ENCODE measurements at places on chromosomes 7 and 10.

DNA sequence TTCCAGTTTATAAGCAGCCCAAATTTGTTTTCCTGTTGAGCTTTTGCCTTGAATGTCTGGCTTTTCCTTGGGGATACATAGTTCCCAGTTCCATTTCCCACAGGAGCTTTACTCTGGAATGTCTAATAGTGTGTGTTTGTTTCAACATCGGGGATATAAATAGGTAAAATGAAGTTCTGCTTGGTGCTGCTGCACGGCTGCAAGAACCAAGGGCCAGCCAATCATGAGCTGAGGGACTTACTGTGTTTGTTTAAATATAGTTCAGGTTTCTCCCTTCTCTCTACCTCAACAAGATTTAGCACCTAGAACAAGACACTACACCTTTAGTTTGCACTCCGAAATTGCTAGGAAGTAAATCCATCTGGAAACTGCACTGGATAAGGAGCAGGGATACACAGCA lies 43.9 kb downstream of the GRM8 start:
- DNase-seq, result no peak

GRCh38 chr10:72164617-72165016 lies 51.2 kb upstream of the ANAPC16 start:
- no peak for DNase-seq

DNA sequence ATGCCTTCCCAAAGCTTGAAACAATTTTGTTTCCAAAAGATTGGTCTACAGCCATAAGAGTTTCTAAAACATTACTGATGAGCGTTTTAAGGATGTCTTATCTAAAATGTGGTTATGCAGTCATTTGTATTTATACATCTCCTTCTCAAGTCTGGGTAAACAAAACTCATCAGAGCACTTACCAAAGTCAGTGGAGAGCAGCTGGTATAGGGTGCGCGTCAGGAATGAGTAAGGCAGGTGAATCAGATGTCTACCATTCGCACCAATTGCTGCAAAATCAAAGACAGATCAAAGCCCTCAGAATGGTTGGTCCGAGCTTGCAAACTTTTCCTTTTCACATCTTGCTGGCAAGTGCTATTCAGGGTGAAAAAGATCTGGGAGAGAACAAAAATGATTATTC lies 65.6 kb upstream of the FAM171A1 start:
- DNase-seq, result no peak

DNA sequence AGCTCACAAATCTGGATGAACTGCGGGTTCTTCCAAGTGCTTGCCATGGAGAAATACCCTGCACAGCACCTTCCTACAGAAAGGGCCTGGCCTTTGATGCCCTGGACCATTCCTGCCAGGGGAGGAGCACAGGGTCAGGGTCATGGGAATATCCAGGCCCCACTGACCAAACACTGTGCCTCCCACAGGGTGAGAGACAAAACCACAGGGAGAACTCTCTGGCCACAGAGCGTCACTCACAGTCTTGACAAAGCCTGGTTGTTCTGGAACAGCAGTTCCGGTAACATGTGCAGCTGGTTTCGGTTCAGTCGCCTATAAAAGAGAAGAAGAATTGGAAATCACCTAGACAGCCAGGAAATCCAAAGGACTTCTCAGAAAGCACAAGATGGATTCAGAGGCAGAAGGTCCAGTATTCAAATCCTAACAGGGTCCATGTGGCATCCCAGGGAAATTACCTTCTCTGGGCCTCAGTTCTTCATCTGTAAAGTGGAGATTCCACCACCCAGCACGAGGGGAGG lies 28.1 kb downstream of the SLIT1 start:
- no peak for DNase-seq

- no peak for DNase-seq
Observed at GRCh38 chr7:74400420-74401136, 53.1 kb upstream of the GTF2IRD1 start.

DNA sequence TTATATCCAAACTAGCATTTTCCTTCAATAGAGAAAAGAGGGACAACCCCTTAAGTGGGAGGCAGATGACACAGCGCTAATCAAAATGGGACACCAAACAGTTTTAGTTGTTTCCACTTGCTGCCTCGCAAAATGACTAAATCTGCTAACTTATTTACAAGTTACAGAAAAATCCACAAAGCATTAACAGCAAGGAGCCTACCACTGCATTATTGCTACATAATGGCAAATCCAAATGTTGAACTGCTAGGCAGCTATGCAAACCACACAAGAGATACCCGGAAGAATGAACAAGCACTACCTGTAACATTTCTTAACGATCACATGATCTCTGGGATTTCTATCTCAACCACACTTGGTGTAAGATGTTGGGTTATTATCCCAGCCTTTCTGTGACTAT lies 96.7 kb downstream of the SFMBT2 start:
- no peak for DNase-seq

DNA sequence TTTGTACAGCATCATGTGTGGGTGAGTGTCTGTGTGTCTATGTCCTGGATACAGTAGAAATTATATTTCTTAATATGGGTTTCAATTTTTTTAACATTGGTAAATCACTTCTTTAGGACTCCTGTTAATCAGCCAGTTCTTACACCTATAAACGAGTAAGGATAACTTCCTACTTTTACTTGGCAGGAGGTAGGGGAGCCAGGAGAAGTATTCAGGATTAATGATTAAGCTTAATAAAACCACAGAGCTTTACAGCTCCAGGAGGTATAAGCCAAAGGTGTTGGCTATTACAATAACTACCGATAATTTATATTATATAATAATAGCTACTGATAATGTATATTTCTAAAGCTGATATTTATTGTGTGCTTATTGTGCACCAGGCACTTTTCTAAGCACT lies 1.7 kb upstream of the FAM3C start:
- no peak for DNase-seq

DNA sequence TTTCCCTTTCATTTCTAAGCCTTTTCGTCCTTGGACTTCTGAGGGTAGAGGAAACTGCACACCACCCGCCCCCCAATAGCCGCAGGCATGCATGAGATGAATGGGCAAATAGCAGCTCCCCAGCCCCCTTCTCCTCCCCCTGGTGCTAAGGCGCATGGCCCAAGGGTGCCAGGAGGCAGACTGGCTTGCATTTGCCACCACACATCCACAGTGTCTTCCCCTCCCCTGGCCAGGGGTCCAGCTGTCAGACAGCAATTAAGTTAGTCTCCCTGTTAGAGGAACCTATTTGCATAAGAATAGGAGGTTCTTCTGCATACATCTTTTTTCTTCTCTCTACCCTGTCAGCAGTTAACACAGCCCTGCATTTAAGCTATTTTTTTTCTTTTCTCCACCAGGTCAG lies 20.2 kb downstream of the TOMM7 start:
- no peak for DNase-seq

- DNase-seq, result no peak
Observed at GRCh38 chr10:65670087-65670486, 1255.7 kb upstream of the LRRTM3 start.

DNA sequence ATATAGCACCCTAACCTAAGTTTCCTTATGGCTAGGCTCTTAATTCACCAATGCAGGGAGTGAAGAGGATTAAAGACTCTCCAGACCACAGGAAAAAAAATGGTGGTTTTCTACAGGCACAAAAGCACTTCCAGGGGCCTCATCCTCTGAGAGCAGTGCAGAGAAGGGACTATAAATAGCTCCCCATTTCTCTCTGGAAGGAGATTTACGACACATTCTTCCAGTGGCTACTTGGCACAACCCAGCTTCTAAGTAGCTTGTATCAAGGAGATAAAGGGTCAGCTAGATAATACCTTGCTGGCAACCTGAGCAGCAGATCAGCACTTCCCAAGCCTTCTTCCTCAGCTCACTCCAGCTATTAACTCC lies 73.5 kb downstream of the CRPPA start:
- no peak for DNase-seq

- DNase-seq, result no peak
Observed at GRCh38 chr7:44380831-44381493, 55.6 kb upstream of the CAMK2B start.

DNA sequence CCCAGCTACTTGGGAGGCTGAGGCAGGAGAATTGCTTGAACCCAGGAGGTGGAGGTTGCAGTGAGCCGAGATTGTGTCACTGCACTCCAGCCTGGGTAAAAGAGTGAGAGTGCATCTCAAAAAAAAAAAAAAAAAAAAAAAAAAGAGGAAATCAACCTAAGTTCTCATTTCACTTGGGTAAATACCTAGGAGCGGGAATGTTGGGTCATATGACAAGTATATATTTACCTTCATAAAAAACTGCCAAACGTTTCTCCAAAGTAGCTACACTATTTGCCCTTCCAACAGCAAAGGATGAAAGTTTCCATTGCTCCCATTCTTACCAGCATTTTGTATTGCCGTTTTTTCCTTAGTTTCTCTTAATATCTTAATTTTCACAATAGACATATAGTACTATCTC lies 9.8 kb downstream of the P4HA1 start:
- no peak for DNase-seq

- DNase-seq, result no peak
Observed at GRCh38 chr10:14822879-14823755, 14.7 kb downstream of the CDNF start.

DNA sequence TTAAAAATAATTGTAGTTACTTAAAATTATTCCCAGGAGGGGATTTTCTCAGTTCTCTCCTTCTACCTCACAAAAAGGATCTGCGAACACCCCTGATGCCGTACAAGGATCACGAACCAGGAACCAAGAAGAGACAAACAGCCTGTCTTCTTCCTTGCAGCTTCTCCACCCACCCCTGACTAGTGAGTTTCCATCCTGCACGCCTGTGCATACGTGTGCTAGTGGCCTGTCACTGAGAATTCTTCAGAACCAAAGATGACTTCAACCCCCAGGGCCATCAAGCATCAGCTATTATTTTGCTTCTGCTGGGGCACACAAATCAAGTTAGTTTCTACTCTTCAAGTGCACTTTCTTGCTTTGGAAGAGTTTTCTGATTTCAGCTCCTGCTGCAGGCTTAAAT lies 175.5 kb upstream of the KLF6 start:
- DNase-seq, result no peak

DNA sequence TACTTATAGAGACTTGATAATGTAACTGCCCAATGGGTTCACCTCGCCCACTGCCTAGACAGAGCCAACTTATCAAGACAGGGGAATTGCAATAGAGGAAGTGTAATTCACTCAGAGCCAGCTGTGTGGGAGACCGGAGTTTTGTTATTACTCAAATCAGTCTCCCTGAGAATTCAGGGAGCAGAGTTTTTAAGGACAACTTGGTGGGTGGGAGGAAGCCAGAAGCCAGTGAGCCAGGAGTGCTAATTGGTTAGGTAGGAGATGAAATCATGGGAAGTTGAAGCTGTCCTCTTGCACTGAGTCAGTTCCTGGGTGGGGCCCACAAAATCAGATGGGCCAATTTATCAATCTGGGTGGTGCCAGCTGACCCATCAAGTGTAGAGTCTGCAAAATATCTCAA lies 20.1 kb upstream of the C7orf33 start:
- DNase-seq, result no peak

GRCh38 chr7:47514818-47515217 lies 67.1 kb downstream of the TNS3 start:
- no peak for DNase-seq

DNA sequence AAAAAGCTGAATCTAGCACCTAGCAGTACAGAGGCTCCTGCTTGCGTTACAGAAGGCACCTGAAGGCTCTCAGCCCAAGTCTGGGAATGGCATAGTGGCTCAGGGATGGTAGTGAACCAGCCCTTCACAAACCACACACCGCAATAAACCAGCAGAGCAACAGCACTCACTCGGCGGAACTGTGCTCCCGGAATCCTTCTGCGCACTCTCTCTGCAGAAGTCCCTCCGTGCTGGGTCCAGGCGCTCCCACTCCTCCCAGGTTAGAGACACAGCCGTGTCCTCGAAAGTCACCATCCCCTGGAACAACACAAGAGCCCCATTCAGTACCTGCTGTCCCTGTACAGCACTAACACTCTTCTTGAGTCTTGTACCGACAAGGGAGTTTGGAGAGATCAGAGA lies 1.5 kb downstream of the ZNF394 start:
- no peak for DNase-seq

- DNase-seq, result no peak
Observed at GRCh38 chr7:28748933-28749584, 209.1 kb downstream of the TRIL start.

DNA sequence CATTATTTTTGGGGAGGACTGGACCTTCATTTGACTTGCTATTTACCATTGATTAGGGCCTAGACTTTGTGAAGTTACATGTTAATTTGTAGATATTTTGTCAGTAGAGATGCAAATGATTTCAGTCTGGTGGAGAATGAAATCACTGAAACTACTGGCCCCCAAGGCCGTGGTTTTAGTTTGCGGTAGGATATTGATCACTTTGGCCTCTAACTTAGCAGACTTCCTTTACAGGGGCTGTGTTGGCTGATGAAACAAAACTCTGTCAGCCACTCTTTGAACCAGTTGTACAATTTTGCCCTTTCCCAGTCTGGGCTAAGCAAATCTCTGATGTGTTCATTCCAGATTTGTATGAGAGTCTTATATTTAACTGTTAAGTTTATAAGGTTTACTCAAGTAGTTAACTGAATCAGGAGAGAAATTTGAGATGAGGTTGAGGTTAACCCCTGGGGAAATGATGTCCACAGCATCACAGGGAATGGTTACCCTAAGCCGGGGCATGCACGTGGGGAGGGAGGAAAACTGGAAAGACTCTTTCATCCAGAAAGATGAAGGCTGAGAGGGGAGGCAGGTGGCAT lies 105.7 kb upstream of the INSIG1 start:
- DNase-seq, result no peak

- no peak for DNase-seq
Observed at GRCh38 chr7:150719436-150719835, 3.0 kb downstream of the GIMAP1 start.

GRCh38 chr10:84194424-84195043 lies at the start of gene CDHR1:
Gene CDHR1 (plus strand): TSS chr10:84194537. CDS start chr10:84194761, 224 bp downstream.
- peak; percentile 36 for DNase-seq

DNA sequence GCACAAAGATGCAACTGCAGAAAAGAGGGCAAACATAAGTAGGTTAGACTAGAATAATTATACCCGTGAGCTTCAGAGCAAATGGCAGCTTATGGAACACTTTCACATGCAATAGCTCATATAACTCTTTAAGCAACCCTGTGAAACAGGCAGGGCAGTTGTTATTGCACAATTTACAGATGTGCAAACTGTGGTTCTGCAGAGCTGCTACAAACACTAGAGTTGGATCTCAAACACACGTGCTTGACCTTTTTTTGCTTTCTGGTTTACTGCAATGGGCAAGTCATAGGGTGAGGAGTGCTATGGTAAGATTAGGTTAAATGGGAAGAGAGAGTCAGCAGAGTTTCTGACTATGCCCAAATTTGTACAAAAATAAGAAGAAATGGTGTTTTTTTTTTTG lies 610.8 kb downstream of the GATA3 start:
- DNase-seq, result no peak
